ENCODE measurements at places on chromosomes 7 and 10.

- no peak for DNase-seq
These were observed 356.1 kb downstream of the ELMO1 start for GRCh38 chr7:37092548-37092947.

DNA sequence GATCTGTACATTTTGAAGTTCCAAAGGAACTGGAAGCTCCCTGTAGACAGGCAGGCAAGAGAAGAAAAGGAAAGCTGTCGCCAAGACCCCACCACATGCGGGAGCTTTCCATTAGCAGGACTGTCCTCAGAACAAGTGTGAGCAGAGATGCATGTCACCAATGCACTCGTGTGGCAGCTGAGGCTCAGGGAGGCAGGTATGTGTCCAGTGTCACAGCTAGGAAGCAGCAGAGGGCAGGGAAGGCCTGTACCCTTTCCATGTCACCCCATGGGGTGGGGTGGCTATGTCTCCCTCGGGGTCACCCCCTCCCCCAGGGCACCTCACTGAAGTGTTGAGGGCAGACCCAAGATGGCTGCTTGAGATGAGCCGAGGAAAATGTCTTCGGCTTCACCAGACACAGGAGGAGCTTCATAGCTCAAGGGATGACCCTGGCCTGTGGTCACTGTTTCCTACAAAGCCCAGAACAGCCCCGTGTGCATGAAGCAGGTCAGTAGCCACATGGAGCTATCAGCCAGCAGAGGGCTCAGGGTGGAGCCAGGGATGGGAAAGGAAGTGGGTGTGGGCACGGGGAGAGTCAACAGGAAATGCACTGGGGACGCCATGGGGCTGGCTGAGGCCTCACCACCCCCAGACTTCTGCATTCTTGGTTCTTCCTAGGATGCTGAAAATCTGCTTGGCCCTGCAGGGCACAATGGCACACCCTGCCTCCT lies 96.6 kb downstream of the FAM53B start:
- peak; percentile 60 for DNase-seq

GRCh38 chr10:101286248-101287046 lies 57.2 kb upstream of the LBX1 start:
- no peak for DNase-seq

DNA sequence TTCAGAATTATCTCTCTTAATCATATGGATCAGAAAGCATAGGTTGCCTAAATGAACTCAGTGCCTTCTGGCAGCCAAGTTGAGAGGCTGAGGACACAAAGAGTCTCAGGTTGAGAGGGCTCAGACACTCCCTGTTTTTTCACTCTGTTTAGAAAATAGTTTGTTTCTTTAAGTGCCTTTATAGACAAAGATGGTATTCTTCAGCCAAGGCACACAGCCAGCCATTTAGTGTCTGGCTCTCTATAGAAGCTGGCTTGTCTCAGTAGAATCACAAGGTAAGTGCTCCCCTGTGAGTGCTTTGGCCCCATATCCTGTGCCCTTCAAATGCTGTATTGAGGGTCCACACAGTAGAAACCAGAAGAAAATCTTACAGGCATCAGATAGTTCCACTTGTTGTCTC lies 3.6 kb downstream of the GPR158 start:
- DNase-seq = no peak

- DNase-seq = no peak
These were observed 100.5 kb downstream of the KCNMA1 start for GRCh38 chr10:77537071-77537470.
